ENCODE measurements at places on chromosomes 5 and 9.

- DNase-seq = no peak
These were observed 65.9 kb downstream of the NSG2 start for GRCh38 chr5:174111287-174111973.

DNA sequence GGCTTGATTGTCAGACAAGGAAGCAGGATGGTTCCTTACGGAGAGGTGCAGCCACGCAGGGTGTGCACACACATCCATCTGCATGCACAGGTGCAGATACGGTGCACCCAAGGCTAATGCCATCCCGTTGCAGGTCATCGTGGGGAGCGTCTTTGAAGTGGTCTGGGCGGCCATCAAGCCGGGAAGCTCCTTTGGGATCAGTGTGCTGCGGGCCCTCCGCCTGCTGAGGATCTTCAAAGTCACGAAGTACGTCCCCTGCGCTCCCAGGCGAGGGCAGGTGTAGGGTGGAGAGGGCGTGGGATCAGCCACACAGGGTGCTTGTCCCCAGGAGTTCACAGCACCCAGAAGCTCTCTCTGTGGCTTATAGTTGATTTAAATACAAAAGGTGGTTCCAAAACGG is 106.4 kb downstream of the CACNA1B start:
- DNase-seq = no peak

DNA sequence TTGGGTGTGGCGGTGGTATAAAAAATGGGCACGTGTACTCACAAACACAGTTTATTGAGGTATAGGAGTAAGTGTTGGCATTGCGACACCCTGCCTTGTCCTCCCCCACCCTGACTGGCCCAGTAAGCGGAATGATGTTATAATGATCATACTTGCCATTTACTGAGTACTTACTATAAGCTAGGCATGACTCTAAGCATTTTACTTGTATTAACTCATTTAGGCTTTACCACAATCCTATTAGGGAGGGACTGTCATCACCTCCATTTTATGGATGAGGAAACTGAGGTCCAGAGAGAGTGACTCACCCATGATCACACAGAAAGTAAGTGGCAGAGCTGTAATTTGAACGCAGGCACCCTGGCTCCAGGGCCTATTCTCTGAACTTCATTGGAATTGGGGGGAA is 2.3 kb downstream of the SMIM3 start:
- no peak for DNase-seq

GRCh38 chr5:149808264-149808982 is 78.3 kb downstream of the PPARGC1B start:
- no peak for DNase-seq

GRCh38 chr9:88590558-88591146 is 55.7 kb downstream of the NXNL2 start:
- peak; percentile 7 for DNase-seq

DNA sequence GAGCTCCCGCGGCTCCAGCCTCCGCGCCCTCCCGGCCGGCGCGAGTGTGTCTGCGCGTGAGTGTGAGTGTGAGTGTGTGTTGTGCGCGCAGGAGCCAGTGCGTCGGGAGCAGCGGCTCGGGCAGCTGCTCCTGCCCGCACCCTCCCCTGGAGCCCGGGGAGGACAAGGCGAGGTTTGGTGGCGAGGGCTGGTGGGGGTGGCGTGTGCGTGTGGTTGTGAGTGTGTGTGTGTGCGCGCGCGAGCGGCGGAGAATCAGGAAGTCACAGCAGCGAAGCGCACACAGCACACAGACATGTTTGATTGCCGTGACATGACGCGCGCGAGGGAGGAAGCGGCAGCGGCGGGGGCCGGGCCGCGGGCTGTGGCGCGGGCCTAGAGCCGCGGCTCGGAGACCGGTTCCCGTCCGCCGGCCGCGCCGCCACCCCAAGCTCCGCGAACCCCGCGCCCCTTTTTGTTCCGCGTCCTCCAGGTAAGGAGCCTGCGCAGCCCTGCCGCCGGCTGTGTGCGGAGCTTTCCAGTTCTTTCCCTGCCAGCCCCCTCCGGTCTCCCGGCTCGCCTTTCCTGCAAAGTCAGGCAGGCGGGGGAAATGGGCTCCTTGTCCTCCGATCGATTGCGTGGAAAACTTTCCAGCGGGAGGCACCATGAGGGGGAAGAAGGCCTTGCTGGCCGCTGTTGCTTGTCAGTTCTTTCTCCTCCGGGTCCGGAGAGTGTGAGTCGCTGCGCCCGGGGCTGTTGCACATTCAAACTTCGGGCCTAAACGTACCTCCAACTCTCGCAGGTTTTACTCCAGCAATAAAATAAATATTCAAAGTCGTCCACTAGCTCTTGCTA is 2.4 kb downstream of the SMARCA2 start:
- no peak for DNase-seq

GRCh38 chr5:37735649-37736347 is 104.0 kb downstream of the GDNF start:
- no peak for DNase-seq

DNA sequence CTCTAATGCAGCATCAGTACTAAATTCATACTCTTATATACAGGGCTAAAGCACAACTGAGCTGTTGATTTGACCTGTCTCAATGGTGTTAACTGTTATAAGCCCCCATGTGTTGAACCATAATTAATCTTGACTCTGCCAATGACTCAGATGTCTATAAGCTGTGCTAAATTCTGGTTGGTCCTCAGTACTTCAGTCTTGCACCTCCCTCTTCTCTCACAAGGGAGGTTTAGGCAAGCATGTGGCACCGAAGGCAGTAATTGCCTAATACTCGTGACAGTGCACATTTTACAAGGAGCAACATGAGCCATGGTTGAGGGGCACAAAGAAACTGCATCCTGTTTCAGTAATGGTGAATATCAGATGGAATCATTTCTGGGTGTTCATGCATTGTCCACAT is 255.9 kb downstream of the TRPM3 start:
- DNase-seq = no peak

- DNase-seq = no peak
These were observed 9.9 kb downstream of the ZDHHC12 start for GRCh38 chr9:128713941-128714573.

- no peak for DNase-seq
These were observed at the start of gene TNFSF8 for GRCh38 chr9:114930056-114930812. TSS of gene TNFSF8 (minus strand) at chr9:114930591. CDS start at chr9:114930303, 288 bp downstream.

- no peak for DNase-seq
These were observed 17.6 kb upstream of the TNFSF15 start for GRCh38 chr9:114823441-114823840.

- DNase-seq = no peak
These were observed 192.9 kb upstream of the HMHB1 start for GRCh38 chr5:143619040-143619439.

DNA sequence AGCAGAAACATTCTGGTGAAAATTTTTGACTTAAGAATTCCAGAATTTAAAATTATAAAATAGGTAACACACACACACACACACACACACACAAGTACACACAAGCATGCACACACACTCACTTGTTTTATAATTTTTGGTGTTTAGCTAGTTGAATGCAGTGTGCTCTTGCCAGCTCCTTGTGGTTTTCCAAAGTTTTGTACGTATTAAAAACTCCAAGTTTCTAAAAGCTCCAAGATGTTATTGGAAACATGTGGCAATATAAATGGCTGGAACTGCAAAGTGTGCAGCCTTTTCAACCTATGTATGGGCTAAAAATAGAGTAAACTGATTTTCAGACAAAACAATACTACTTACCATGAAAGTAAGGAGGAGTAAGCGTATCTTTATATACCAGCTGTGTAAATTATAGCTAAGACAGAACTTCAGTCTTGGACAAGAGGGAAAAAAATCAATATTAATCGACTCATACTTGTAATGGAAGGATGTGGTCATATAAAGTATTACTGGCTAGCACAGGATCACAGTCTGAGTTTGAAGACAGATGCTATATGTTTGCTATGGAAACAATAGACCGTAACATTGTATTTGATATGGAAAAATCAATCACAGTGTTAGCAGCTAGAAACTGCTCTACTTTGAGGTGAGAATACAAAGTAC is 727.1 kb upstream of the GRAMD2B start:
- no peak for DNase-seq

DNA sequence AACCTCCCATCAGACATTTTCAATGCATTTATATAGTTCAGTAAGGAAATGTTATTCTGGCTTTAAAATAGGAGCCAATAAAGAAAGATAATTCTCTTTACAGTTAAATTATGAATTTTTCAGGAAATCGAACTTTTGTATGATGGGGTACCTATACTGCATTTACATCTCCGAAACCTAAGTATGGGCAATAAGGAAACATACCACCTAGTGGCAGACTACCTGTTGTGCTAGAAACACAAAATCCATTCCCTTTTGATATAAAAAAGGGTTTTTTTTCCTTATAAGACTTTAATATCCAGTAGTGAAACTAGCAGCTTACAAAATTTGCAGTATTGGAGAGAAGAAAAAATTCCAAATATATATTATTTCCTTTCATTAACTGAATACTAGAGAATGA is 21.3 kb upstream of the VLDLR start:
- no peak for DNase-seq

DNA sequence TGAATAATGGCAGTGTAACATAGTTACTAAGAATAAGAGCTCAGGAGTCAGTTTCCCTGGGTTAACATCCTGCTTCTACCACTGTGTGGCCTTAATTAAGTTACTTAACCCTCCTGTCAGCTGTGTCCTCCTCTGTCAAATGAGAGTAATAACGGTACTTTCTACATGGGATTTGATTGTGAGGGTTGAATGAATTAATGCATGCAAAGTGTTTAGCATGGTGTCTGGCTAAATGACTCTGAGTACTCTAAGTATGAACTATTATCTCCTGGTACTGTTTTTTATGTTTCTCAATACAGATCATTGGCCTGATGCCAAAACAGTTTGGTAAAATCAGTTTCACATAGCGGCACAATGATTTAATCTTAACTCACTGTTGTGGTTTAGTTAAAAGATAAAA is 19.6 kb downstream of the ZNF131 start:
- no peak for DNase-seq

GRCh38 chr9:110531776-110532175 is 47.8 kb downstream of the SVEP1 start:
- DNase-seq = no peak

GRCh38 chr9:134698111-134698510 is 56.5 kb downstream of the COL5A1 start:
- no peak for DNase-seq

GRCh38 chr5:135508496-135509005 is 27.2 kb downstream of the NEUROG1 start:
- no peak for DNase-seq

GRCh38 chr5:154296525-154297159 is 106.1 kb downstream of the GALNT10 start:
- no peak for DNase-seq

- DNase-seq = peak; percentile 15
These were observed 46.2 kb downstream of the PCA3 start for GRCh38 chr9:76810377-76810957.

- DNase-seq = no peak
These were observed 76.4 kb downstream of the SNX24 start for GRCh38 chr5:122921826-122922225.

DNA sequence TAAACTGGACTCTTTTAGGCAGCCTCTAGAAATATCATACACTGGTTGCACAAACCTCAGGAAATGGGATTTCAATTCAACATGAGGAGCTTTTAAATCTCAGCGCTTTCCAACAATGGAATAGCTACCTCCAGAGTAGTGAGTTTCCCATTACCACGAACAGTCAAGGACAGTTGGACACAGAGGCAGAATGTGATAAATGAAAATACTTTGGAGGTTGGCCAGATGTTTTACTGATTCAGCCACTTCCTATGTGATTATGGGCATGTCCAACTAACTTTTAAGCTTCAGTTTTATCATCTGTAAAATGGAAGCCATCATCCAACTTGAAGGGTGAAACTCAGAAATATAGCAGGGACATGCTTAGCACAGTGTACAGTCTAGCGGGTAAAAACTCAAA is 2.1 kb downstream of the FBXW2 start:
- no peak for DNase-seq

GRCh38 chr5:149453618-149454415 is 74.7 kb upstream of the IL17B start:
- DNase-seq = no peak

- DNase-seq = no peak
These were observed 1.2 kb upstream of the SQSTM1 start for GRCh38 chr5:179819296-179820126.

- peak; percentile 15 for DNase-seq
These were observed 73.0 kb downstream of the C9orf85 start for GRCh38 chr9:71984403-71984802.

DNA sequence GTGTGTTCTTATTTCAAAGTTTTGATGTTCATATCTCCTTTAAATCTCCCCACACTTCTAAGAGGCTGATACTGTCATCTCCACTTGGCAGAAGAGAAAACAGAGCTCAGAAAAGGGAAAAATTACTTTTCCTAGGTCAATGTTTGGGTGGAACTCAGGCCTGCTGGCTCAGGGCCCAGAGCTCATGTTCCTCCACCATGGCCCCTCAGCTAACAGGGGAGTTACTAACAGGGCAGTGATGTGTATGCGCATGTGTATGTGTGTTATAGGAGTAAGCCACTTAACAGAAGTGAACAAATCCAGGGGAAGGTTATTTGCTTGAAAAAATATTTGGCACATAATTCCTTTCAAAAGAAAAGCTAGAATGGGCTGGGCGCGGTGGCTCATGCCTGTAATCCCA is 2.5 kb downstream of the C1QTNF2 start:
- no peak for DNase-seq

DNA sequence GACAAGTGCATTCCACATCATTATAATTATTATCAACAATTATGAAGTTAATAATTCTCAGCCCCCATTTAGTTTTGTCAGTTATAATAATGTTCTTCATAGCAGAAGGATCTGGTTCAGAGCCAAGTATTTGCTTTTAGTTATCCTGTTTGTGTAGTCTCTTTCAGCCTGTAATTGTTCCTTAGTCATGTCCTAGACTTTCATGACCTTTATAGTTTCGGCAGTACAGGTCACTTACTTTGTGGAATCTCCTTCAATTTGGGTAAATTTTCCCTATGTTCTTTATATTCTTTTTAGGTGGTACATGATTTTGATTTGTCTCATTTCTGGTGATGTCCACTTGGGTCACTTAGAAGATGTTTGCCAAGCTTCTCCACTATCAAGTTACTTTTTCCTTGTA is 34.3 kb downstream of the UBE2R2 start:
- DNase-seq = no peak

GRCh38 chr5:109898269-109899162 is 208.8 kb downstream of the MAN2A1 start:
- no peak for DNase-seq

DNA sequence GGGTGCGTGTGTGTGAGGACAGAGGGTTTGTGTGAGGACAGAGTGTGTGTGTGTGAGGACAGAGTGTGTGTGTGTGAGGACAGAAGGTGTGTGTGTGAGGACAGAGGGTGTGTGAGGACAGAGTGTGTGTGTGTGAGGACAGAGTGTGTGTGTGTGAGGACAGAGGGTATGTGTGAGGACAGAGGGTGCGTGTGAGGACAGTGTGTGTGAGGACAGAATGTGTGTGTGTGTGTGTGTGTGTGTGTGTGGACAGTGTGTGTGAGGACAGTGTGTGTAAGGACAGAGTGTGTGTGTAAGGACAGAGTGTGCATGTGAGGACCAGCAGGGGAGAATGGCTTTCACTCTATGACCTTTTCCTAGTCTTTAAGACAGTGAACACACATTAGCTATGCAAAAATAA is 63.1 kb upstream of the UBAC1 start:
- DNase-seq = no peak

- no peak for DNase-seq
These were observed 134.4 kb downstream of the TMEM38B start for GRCh38 chr9:105828596-105829213.

- DNase-seq = peak; percentile 2
These were observed 6.3 kb downstream of the TESK1 start for GRCh38 chr9:35611230-35611797.

Measured in SW 1271 (cell line).